ENCODE measurements at places on chromosomes 7 and 10. TPM values are rescaled to one million over a fixed set of nuclear protein-coding genes. Genes with fewer than 3 reads are reported as not detected.
A peak's percentile ranks its signal among the peaks of the same experiment; 100 is the strongest.

DNA sequence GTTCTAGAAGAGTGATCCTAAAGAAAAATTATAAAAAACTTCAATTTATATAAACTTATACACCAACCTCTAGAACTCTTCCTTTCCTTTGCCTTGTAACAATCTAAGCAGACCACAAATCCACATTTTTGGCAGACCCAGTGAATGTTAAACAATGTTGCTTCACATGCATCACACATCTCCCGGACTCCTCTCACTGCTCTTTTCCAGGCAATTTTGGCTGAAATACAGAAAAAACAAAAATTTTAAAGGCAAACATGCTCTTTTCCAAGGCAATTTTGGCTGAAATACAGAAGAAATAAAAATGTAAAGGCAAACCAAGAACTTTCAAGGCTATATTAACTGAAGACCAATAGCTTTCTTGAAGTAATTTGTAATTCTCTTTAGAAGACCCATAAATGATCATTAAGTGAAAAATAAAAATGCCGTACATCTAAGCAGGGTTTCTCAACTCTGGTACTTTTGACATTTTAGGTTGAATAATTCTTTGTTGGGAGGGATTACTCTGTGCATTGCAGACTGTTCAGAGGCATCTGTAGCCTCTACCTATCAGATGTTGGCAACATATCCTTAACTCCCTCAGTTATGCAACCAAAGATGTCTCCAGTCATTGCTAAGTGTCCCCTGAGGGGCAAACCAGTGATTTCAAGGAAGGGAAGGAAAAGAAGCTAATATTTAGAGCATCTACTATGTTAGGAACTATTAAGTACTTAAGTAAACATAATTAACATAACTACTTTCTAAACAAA is 64.4 kb downstream of the NRBF2 start:
- no peak for DNase-seq

DNA sequence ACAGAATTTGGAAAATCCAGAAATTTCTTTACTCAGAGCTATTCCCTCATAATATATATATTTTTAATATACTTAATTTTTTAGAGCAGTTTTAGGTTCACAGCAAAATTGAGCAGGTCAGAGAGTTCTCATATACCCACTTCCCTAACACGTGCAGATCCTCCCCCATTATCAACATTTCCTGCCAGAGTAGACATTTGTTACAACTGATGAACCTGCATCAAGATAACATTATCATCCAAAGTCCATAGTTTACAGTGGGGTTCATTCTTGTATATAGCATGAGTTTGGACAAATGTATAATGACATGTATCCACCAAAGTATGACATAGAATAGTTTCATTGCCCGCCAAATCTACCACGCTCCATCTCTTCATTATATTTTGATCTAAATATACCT is 170.0 kb downstream of the PTEN start:
- no peak for DNase-seq

GRCh38 chr10:71857934-71858890 is 7.2 kb upstream of the PSAP start:
- DNase-seq: peak; percentile 86

- no peak for DNase-seq
Observed at GRCh38 chr7:99021941-99022560, 121.9 kb downstream of the SMURF1 start.

GRCh38 chr7:88169717-88170320 is 50.0 kb downstream of the SRI start:
- DNase-seq: no peak

GRCh38 chr10:122393288-122393687 is 18.8 kb downstream of the PLEKHA1 start:
- DNase-seq: no peak

DNA sequence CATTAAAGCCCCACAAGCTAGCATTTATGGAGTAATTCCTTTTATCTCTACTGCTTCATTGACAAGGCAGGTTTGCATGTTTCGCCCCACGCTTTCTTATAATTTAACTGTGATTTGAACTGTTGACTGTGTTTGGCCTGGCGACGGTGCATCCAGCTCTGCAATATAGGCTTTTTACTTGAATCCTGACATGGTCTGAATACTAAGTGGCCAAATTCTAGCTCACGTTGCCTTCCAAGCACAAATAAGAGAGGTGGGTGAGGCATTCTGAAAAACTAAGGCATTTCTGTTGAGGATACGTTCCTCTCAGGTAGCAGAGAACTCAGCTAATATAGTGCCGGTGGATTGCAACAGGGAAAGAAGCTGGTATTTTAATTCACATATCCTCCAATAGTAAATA is 61.8 kb downstream of the NRP1 start:
- no peak for DNase-seq

DNA sequence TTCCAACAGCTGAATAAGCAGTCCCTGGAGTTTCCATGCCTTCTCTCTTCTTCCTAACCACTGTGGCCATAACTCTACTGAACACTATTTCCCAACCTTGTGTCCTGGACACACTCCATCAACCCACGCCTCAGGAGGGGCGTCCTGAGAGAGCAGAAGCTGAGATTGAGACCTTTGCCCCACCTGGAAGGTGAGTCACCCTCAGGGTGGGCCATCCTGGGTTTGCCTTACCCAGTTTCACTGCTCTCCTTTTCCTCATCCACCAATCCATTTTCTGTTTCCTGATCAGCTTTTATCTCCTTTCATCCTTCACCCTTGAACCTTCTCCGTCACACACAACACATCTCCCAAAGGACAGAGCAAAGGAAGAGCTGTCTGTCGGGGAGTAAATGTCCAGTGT is 91.4 kb downstream of the TMEM130 start:
- no peak for DNase-seq

GRCh38 chr7:30396389-30396788 is 82.2 kb downstream of the NOD1 start:
- no peak for DNase-seq

DNA sequence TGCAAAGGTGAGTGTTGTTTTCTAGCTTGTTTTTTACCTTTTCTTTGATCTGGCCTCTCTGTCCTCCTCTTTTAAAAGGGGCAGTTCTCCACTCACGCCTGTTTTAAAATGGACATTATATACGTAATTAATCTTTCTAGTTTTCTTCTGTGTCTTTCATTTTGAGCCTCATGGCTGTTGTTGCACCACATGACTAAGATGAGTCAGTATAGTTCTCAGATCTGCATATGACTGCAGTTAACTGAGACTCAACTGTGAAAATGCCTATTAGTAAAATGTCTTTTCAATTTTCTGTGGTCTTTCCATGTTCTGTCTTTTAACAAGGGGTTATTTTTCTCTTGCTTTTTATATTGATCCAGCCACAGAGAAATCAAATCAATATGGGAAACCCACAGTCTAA is 296.1 kb downstream of the CDK14 start:
- no peak for DNase-seq

- no peak for DNase-seq
Observed at GRCh38 chr7:149048805-149049204, 20.5 kb upstream of the PDIA4 start.

DNA sequence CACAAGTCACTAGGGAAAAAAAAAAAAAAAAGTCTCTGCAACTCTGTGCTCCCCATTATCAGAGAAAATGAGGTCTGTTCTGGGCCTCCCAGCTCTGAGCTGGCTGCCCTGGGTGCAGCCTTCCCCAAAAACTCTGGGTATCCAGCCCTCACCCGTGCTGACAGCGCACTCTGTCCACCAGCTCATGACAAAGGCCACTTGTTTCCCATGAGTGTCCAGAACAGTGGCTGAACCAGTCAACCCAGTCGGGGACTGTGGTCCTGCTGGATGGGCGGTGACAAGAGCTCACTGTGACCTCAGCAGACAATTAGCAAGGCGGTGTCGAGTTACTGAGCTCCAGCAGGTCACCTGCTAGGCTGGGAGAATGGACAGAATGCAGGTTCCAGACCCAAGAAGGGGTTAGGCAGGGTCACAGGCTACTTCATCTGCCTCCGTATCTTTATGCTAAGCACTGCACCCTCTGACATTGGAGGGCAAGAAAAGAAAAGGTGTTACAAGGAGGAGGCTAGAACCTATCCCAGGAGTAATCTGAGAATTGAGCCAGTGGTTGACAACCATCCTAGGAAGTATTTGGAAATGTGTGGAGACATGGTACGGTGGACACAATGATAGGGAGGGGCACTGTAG is 37.2 kb downstream of the DLG5 start:
- DNase-seq: peak; percentile 83

DNA sequence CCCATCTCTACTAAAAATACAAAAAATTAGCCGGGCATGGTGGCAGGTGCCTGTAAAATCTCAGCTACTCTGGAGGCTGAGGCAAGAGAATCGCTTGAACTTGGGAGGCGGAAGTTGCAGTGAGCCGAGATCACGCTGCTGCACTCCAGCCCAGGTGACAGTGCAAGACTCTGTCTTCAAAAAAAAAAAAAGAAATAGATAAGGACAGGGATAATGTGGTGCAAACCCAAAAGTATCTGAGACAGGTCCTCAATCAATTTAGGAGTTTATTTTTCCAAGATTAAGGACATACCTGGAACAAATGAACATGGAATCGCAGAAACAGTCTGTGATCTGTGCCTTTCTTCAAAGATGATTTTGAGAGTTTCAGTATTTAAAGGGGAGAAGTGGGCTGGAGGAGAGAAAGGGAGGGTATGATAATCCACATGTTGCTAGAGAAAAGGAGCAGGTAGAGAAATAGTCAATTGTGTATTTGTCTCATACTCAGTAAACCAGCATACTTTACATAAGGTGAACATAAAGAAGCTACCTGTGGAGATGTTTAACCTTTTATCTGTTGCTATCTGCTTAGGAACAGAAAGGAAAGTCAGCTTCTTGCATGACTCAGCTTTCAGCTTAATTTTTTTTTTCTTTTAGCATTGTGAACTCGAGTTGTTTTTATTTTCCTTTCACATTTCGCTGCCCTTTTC is 4.9 kb upstream of the MTPN start:
- DNase-seq: no peak

DNA sequence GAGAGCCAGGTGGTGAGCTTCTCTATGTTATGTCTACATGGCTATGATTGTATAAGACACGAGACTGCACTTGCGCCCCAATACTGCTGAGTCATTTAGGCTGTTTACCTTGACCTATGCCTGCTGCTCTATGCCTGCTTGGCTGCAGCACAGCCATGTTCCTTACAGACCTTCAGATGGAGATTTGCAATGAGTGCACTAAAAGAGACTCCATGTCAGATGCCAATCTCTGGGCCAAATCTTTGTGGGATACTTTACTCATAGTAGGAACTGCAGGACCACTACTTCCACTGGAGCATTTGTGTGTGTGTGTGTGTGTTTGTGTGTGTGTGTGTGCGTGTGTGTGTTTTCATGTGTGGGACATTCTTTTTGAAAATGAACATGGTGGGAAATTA is 50.0 kb upstream of the KMT2E start:
- no peak for DNase-seq

GRCh38 chr10:86366902-86367151 is 232 bp upstream of the GRID1 start:
- DNase-seq: no peak

DNA sequence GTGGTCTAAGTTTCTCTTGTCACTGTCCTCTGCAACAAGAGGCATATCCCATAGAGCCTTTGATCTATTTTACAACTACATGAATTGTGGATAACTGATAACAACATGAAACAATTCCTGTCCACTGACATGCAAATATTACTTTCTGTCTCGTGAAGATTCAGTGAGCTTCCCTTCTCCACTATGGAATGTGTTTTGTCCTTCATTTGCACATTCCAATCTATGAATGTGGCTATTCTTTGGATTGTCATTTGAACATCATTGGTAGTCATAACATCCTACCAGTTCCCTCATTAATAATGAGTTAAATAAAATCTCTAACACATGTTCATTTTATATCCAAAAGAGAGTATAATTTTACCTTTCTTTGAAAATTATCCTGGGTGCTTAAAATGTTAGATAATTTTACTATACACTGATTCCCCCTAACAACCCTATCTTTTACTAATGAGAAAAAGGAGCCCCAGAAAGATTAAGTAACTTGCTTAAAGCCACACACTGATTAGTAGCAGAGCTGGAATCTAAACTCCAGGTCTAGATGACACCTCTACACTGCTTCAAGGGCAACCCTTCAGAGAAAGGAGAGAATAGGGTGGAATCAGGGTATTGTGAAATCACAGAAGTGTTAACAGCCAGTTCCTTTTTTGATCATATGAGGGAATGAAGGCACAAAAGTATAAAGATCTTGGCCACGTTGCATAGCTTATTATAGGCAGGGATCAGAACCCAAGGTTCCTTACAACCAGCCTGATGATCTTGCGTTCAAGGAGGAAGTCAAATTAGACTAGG is 39.1 kb downstream of the PDE1C start:
- DNase-seq: no peak

GRCh38 chr7:66326501-66327215 is 121.5 kb downstream of the TPST1 start:
- no peak for DNase-seq

GRCh38 chr7:75980430-75981202 is 13.8 kb downstream of the TMEM120A start:
- DNase-seq: peak; percentile 56

LDB3 gene
- total RNA-seq: 2.5 TPM

AKR1C4 gene
- not detected for total RNA-seq

HOXA10 gene
- 0.38 TPM for total RNA-seq

MTG1 gene
- 33.0 TPM for total RNA-seq

PTF1A gene
- not detected for total RNA-seq

IRF5 gene
- 29.4 TPM for total RNA-seq

SPDYE8 gene
- total RNA-seq: not detected

MRPS24 gene
- 61.5 TPM for total RNA-seq

SCIN gene
- total RNA-seq: 14.3 TPM

CELF2 gene
- total RNA-seq: 110 TPM

Measured in upper lobe of right lung (tissue), 1 donor.